H54 (cell line): ENCODE measurements at places on chromosomes 2 and 18.

DNA sequence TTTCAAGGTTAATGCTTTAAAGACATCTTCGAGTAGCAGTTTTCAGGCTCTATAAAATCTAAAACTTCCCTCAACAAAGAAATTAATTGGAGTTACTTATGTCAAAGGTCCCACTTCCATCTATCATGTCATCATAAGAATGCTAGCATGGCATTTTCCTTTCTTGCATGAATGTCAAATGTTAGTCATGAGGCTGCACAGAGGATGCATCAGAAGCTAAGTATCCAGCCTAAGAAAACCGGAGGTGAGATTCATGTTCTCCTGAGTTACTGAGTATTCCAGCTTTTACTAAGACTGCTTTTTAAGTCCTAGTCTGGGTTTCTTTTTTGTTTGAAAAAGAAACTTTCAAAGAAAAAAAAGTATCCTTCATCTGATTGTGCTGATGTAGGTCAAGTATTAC, 130.6 kb upstream of the CDH19 start:
- no peak for DNase-seq

DNA sequence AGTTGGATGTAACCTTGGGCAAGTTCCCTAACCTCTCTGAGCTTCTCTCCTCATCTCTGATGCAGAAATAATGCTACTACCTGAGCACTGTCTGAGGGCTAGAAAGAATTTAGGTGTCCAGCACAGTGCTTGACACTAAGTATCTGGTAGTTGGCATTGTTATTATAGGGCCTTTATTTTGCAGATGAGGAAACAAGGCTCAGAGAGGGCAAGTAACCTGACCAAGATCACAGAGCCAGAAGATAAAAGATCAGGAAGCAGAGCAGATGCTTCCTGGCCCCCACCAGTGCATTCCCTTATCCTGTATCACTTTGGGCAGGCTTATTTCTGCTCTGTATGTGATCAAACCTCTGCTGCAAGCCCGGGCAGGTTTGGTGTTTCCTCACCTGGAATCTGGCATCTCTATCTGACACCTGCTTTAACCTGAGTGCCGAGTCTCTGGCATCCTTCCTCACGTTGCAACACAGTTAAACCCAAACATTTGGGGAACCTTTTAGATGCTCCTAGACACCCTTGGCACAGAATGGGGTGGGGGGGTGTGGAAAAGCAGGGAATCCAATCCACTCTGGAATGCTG, 69.9 kb downstream of the PLB1 start:
- DNase-seq, result no peak

DNA sequence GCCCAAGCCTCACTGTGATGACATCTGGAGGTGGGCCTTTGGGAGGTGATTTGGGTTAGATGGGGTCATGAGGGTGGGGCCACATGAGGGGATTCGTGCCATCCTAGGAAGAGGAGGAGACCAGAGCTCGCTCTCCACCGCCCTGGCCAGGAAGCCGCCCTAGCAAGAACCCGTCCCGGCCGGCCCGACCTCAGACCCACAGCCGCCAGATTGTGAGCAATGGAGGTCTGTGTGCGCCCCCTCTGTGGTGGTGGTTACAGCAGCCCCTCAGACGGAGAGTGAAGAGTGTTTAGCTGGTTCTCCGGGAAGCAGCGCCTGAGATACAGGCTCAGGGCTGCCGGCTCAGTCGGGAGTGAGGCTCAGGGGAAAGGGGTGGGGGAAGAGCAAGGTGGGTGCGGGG, 83.3 kb downstream of the RTP5 start:
- DNase-seq, result no peak

DNA sequence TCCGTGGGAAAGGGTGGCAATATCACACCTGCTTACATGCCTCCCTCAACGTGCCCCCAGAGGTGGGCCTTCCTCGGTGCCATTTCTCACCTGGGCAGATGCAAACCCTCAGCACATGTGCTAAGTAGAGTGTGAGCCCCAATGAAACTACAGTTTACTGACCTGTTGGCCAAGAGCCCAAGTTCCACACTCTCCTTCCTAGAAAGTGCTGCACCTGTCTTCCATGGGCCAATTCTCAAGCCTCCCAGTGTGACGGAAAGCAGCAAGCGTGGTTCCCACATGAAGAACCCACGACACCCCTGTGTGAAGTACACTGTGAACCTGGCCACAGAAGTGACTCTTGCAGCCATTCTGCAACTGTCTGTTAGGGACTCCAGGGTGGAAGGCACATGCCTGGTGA, 73.7 kb downstream of the UXS1 start:
- no peak for DNase-seq

DNA sequence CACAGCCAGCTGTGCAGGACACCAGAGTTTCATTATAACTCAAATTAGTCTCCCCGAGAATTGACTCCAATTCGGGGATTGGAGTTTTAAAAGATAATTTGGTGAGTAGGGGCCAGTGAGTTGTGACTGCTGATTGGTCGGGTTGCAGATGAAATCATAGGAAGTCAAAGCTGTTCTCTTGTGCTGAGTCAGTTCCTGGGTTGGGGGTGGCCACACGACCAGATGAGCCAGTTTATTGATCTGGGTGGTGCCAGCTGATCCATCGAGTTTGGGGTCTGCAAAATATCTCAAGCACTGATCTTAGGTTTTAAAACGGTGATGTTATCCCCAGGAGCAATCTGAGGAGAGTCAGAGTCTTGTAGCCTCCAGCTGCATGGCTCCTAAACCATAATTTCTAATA, 82.7 kb upstream of the SLC66A3 start:
- DNase-seq, result no peak

- DNase-seq, result peak; percentile 57
Observed at GRCh38 chr18:47323158-47323557, 71.7 kb upstream of the SKOR2 start.

GRCh38 chr2:199309973-199310372, 147.8 kb downstream of the SATB2 start:
- DNase-seq, result no peak

- peak; percentile 87 for DNase-seq
Observed at GRCh38 chr2:156435718-156436496, at the start of gene GPD2. GPD2 (plus strand) TSS chr2:156436379; CDS start chr2:156476106, 39,727 bp downstream.

DNA sequence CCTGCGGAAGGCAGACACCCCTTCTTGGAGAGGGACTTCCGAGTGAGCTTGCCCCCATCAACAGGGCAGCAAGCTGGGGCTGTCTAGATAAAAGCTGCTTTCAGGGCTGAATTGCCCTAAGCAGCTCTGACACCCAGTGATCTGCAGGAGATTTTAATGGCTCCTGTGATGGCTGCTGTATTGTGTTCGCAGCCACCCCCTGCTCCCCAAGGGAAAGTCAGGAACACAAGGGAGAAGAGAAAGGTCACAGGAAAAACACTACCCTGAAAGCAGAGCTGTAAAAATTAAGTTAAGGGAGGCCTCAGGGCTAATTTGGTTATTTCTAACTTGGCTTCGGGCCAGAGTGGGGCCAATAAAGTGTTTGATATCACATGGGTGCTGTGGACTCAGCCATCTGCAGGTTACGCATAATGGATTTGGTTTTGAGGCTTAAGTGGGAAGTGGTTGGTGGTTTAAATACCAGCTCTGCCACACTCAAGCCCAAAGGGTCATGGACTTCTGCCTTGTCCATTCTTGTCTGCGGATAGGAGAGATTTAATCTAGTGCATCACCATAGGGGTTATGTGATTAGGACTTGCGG, 147.6 kb downstream of the CLIP4 start:
- no peak for DNase-seq

DNA sequence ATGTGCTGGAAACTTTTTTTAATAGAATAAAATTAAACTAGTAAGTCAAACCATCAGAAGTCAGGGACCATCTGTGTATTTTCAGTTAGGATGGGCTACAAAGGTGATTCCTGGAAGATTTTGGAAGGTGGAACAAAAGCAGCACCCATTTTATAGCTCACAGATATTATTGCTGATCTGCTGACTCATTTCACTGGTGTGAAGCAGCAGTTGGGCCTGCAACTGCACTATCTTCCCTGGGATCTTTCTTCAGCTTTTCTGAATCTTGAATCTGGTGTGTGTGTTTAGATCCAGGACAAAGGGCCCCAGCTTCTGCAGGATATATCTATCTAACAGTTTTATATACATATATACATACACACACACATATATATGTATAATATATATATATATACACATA, 35.6 kb upstream of the BCL11A start:
- no peak for DNase-seq

DNA sequence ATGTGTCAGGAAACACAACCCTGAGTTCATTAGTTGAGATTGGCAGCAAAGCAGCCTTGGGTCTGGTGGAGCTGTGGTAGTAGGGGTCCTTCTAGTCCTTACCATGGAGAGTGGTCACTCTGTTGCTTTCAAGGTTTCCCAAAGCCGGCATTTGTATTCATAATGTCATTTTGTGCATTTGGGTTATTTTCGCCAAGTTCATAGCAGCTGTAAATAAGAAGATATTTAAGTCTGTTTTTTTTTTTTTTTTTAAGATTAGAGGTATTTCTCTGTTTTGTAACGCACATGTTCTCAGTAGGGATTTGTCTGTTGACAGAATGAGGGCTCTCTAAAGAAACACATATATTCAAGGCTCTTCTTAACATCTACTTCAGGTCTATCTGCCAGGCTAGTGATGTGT, 114.1 kb downstream of the PRPF40A start:
- DNase-seq, result no peak

- peak; percentile 42 for DNase-seq
Observed at GRCh38 chr18:23225503-23225902, 90.2 kb downstream of the CABLES1 start.

DNA sequence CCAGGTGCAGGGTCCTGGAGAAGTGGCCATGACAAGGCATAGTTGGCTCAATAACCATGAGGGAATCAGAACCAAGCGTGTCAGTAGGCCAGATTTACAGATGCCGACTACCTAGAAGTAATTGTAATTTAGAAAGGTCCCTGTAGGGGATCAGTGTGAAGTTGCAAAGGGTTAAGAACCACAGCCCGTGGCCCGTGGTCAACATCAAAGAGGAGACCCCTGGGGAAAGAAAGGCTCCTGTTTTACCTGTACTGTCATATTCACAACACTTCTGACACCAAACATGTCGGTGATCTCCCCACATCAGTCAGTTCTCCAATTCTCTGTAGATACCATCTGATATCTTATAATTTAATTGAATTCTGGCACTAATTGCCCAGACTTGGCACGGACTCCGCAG, 31.0 kb downstream of the SP100 start:
- DNase-seq, result no peak

GRCh38 chr2:38407111-38407682, 30.1 kb upstream of the ATL2 start:
- DNase-seq, result no peak

- no peak for DNase-seq
Observed at GRCh38 chr2:1681323-1682180, 62.8 kb downstream of the PXDN start.

DNA sequence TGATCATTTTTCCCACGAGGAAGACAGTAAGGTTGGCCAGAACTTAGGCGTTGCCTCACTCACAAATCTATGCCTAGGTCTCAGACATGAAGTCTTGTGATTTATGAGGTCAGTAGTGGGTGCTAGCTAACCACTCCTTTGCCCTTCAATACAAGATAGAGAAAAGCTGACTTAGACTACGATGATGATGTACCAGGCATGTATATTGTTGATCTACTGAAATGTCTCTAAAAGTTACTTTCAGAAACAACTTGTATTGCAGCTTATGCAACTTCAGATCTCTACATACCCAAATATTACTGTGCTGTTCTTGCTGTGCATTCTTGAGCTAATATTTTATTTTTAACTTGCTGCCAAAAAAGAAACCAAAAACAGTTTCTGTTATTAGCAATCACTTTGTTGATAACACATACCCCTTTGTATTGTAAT, 30.6 kb downstream of the MAPRE2 start:
- DNase-seq, result no peak

DNA sequence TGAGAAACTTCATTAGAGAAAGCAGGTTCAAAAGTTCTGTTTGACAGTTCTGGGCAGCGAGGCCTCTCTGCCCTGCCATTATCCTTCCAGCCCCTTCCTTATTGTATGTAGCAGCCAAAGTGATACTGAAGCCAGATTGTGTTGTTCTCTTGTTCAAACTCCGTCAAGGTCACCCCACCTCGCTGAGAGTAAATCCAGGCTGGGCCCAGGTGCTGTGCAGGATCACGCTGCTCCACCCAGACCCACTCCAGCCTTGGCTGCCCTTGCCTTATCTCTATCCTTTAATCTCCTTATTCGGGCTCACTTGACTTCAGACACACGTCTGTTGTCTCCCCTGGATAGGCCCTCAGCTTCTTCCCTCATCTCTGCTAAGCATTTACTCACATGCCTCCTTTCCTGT, 196.1 kb downstream of the CPS1 start:
- DNase-seq, result no peak

- DNase-seq, result no peak
Observed at GRCh38 chr2:67463810-67464209, 66.7 kb downstream of the ETAA1 start.

DNA sequence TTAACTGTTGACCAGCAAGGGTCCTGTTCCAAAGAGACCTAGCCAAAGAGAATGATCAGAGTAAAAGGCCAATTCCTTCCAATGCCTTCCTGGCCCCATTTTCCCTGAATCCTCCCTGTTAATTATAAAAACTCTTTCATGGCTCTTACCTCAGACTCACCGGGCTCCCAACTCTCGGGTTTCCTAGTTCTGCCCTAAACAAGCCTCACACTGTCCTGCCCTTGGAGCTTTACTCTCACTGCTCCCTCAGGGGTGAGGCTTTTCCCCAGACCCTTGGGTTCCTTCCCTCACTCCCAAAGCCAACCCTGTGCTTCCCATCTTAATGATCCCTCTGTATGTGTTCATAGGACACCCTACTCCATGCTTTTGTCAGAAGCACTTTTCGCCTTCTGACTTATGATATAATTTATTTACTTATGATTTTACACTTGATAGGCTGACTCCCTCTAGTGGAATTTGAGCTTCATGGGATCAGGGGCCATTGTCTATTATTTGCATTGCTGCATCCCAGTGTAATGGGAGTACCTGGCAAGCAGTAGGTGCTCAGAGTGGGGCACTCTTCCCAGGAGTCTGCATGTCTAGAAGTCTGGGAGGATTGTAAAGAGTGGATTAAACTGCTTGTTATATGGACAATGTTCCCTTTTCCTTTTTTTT, 29.9 kb upstream of the ZNG1B start:
- DNase-seq, result no peak

- DNase-seq, result no peak
Observed at GRCh38 chr2:69163556-69163955, 150.6 kb downstream of the ANTXR1 start.

- DNase-seq, result peak; percentile 61
Observed at GRCh38 chr2:1593371-1594122, 150.8 kb downstream of the PXDN start.

- no peak for DNase-seq
Observed at GRCh38 chr18:39692367-39693015, 2126.9 kb upstream of the CELF4 start.
